ENCODE measurements at places on chromosomes 16 and 17.

DNA sequence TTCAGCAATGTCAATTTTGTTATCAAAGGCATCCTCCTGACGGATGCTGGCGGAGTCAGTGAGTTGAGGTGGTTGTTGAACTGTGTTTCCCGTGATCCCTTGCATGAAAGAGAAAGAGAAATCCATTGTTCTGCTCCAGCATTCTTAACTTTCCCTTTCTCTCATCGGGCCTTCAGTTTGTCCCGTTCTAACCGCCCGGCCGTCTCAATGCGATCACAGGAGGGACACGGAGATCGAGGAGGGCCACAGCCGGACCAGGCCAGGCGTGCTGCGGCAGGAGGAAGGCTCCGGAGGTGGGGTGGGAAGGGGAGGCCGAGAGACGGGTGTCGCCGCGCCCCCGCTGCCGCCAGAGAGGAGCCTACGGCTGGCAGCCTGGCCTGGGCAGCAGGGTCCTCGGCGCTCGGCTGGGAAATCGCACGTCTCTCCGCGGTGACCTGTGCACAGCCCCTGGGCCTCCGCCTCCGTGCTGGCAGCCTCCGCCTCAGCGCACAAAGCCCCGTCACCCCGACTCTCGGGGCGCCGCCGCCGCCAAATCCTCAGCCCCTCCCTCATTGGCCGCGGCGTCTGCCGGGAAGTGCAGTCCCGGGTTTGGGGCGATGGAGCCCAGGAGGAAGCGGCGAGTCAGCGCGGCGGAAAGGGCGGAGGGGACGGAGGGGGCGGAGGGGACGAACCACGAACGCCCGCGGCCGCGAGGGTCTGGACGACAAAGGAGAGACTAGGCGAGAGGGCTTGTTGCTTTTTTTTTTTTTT lies 38.1 kb downstream of the SOST start:
- no peak for DNase-seq

DNA sequence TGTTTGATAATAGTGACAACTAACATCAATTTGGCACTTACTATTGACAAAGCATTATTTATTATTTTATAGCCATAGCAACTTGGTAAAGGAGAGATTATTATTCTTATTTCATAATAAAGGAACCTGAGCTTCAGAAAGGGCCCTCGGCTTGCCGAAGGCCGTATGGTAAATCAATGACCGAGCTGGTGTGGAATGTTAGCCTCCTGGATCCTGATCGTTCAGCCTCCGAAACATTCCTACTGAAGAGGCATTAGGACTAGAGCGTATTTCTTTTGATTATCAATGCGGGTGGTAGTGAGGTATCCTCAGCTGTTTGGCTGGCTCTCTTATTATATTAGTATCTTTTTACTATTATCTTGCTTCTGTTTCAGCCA lies 199.3 kb upstream of the TBX2 start:
- DNase-seq = no peak

DNA sequence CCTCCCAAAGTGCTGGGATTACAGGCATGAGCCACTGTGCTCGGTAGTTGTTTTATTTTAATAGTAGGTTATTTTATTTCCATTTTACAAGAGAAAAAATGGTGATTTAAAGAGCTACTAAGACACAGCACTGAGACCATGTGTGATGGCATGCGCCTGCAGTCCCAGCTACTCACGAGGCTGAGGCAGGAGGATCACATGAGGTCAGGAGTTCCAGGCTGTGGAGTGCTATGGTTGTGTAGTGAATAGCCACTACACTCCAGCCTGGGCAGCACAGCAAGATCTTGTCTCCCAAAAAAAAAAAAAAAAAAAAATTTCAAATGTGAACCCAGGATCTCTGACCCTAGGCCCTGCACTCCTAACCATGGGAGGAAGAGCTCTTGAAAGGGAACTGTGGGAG lies 3.7 kb downstream of the SERPINF1 start:
- no peak for DNase-seq

DNA sequence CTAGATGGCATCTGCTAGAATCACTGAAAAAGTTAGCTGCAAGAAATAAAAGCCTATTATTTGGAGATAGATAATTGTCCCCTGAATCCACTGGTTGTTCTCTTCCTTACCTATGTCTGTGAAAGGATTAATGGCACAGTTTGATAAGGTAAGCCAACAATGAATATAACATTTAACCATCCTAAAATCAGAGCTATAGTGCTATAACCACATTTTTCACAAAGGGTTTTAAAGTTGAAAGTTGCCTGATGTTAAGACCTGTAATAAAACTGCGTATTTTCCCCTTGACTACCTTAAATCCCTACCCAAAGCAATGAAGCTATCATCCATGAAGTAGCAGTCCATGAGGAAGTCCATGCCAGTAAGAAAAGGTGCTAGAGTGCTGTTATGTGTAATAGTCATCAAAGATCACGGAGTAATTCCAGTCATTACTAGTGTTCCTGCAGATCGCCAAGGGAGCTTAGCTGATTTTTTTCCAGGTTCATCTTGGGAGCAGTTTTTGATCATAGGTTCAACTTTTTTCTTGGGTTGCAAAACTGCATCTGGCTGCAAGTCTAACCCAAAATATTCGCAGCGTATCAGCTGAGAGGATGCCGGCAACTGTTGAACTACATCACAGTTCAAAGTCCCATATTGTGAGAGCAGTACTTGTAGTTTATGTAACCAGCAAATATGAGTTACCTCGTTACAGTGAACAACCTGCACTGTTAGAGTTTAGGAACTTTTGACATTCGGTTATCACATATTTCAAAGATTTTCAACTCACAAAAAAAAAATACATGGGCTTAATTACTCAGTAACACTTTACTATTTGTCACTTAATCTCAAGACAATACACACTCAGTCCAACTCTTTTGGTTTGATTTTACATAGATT lies 18.2 kb upstream of the RSL1D1 start:
- no peak for DNase-seq

GRCh38 chr17:1186923-1187771 lies 7.4 kb upstream of the ABR start:
- DNase-seq = no peak

- no peak for DNase-seq
Observed at GRCh38 chr17:79819085-79819484, 20.2 kb downstream of the CBX4 start.

DNA sequence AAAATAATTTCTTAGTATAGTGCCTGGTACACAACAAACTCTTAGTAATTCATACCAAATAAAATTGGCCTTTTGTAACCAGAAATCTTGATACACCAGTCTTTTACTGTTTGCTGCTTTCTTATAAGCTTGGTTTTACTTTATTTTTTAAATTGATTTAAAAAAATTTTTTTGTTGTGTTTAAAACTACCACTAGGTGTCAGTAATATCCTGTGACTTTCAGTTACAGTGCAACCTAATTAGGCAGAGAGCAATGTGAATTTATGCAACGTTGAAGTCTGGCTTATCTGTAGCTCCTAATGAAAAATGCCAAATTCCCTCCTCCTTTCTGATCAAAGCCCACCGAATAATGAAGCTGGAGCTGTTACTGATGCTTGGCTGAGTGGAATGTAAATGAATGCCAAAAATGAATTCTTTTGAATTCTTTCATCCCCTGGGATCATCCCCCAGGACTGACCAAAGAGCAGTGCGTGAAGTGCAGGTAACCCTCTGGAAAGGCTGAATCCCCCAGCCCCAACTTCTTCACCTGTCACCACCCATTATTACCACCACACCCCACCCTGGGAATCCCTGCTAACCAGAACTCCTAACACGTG lies 3.8 kb downstream of the ERCC4 start:
- DNase-seq = no peak

DNA sequence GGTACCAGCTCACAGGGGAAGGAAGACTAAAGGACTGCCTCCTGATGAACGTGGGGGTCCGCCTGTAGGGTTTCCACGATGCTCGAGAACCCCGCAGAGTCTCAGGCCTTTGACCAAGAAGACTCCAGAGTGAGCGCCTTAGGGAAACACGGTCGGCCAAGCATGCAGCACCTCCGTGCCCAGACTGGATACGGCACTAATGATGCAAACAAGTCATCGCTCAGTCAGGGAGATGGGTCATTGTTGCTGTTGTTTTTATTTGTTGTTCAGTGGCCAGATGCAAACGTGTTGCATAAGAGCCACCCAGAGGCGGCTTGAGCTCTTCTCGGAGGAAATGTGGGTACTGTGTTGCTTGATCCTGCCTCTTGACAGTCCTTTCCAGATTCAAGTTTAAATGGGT lies 19.3 kb upstream of the RBFOX3 start:
- peak; percentile 40 for DNase-seq

DNA sequence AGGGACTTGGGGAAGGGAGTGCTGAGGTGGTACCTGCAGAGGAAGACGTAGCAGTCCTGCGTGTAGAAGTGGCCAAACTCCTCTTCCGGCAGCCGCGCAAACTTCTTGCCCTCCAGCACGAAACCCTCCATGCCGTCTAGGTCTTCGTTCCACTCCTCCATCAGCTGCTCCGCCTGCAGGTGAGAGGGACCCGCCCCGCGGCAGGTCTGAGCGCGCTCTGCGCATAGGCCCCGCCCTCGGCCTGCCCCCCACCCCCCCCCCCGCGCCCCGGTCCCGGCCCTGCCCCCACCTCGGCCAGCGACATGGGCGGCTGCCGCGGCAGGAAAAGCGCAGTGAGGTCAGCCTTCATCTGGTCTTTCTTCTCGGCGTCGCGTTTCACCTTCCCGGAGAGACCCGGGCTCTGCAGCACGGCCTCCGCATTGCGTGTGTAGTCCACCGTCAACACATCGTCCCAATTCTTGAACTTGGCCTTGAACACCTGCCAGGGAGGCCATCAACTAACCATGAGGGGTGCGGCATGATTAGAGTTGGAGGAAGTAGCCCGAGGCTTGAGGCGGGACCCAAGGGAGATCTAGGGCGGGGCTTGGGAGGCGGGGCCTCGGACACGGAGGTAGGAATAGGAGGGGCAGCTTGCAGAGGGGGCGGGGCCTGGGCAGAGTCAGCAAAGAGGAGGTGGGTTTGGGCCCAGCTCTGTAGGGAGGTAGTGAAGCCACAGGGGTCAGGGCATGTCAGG lies 11.5 kb downstream of the FLII start:
- no peak for DNase-seq

DNA sequence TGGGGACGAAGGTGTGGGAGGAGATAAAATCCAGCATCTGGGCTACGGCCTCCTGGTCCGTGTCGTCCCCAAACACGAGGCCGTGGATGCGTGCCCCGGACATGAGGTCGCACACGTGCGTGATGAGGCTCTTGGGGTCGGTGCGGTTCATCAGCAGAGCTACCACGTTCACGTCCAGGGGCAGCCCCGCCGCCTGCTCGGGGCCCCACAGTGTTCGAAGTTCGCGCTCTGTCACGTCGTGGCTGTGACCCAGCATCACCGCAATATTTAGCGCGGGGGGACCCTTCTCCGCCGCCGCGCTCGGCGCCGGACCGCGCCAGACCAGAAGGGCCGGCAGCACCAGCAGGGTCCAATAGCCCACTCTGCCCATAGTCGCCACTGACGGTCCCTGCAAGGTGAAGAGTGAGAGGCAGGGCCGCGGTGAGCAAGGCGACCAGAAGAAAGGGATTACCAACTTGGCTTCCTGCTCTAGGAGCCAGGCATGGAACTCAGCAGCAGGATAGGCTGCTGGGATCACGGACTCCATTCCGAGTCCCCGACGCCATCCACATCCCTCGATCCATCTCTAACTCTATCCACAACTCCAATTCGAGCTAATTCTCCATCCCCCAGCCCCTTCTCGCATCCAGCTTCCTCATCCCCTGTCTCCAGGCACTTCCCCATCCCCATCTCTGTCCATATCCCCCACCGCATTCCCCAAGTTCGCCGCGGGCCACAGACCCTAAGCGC lies 2.0 kb downstream of the GRIN2A start:
- no peak for DNase-seq

GRCh38 chr17:43695970-43696865 lies 34.5 kb upstream of the MEOX1 start:
- DNase-seq = no peak
